Memory B cell (primary cell): ENCODE measurements at places on chromosomes 1 and 21.

DNA sequence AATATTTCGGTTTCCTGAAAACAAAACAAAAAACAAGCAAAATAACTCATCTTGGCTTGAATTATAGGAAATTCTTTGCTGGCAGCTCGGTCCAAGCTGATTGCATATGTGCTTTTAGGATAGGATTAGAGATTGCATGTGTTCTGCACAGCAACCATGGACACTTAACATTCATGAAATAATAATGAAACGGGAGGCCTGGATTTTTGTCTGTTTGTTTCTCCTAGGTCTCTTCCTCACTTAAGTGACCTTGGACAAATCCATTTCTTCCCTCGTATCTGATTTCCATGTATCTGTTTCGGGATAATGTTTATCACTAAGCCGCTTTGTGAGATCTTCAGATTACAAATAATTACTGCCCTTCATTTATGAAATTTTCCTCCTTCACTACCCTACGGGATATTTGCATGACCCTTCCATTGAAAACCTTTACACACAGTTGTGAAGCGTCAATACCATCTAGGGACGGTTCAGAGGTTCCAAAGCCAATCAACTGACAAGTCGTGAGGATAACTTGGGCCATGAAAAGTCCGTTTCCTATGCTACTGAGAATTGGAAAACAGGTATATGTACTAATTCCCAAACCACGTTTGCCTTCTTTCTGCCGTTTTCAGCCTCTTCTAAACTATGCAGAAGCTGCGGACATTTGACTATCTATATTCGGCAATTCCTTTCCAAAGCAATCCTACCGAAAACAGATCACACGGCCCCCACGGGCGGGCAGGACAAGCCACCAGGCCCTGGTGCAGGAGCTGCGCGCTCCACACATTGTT is 1.3 kb upstream of the H3-3A start:
- no peak for DNase-seq

DNA sequence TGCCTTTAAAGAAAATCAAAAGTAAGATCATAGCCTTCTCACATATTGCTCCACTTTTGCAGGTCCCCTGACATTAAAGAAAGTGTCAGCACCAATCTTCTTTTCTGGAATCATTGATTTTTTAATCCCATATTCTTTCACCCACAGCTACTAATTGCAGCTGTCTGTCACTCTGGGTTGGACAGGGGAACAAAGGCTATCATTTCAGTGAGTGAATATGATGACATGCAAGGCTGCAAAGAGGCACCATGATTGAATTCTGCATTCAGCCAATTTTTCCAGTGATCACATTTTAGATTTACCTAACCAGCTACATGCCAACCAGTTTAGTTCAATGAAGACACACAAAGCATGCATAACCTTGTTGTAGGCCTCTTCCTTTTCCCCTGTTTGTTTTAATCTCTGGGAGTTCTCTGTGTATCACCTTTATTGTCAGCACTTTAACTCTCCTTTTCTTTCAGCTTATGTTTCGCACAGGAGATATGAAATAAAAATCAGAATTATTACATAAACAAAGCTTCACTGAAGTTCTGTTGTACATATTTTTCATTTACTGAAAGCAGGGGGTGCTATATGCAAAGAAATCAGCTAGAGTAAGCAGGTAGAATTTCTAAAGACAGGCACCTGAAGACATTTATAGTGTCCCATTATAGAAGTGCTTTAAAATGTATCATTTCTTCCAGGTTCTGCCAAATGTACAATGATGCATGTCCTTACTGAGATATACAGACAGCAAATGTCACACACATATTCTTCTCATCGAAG is 584.8 kb downstream of the PLA2G4A start:
- DNase-seq: no peak

- DNase-seq: no peak
Observed at GRCh38 chr1:178168536-178168935, 74.6 kb downstream of the RASAL2 start.

DNA sequence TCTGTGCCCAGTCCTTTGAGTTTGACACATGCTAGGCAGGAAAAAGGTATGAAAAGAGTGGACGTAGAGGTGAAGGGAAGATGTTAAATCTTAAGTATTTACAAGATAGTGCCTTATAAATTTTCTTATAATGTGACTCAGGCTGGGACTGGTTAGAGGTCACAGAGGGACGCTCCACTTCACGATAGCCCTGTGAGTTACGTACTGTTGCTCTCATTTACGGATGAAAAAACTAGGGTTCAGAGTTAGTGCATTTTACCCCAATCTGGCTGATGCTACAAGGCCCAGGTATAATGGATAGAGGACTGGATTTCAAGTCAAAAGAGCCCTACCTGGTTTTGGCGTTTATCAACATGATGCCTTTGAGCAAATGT is 1.4 kb upstream of the TUT4 start:
- DNase-seq: no peak

DNA sequence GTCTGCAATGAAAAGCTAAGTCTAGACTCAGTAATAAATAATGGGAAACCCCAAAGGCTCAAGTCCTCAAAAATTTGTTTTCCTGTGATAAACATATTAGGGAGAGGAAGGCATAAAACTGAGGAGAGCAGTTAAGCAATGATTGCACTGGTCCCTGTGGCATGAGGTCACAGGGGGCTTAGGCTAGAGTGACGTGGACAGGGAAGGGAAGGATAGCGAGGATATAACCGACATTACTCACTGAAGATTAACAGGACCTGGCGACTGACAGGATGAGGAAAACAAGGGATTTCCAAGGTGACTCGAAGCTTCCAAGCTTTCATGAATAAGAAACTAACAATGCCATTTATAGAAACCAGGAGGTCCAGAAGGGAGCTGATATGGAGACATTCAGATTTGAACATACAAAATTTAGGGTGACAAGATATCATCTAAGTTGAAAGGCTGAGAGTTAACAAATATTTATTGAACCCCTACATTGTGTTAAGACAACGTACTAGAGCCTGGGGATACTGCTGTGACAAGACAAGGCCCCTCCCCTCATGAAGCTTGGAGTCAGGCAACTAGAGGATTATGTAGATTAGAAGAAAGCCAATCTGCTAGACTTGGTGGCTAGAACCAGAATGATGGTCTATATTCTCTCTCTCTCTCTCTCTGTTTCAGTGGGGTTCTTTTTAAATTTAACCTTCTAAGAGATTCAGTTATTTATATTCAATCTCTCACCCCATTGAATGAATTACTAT is 33.2 kb upstream of the PKN2 start:
- no peak for DNase-seq

- DNase-seq: no peak
Observed at GRCh38 chr21:38277501-38278131, 20.8 kb downstream of the KCNJ15 start.

DNA sequence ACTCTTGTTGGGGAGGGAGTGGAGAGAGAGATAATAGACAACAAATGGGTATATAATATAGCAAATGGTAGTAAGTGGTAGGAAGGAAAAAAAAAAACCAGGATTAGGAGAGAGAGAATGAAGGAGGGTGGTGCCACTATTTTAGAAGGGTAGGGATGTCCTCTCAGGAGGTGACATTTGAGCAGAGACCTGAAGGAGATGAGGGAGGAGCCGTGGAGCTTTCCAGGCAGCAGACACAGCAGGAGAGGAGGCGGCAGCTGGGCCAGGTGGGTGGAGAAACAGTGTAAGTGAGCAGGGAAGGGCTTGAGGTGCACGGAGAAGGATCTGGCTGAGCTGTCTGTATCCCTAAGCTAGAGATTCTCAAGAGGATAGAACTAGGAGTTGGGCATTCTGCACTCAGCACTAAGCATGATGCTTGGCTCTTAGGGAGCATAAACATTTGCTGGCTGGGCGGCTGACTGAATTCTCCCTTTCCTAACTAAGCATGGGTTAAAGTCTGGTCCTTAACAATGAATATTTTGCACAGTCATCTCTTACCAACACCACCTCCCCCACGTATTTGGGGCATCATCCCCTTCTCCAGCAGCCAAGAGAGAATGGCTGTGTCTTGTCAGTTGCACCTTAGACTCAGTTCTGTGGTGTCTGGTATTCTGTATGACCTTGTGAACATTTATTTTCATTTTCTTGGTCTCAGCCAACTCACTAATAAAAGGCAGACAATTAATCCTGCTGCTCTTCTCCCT is 27.6 kb upstream of the SARS1 start:
- no peak for DNase-seq

DNA sequence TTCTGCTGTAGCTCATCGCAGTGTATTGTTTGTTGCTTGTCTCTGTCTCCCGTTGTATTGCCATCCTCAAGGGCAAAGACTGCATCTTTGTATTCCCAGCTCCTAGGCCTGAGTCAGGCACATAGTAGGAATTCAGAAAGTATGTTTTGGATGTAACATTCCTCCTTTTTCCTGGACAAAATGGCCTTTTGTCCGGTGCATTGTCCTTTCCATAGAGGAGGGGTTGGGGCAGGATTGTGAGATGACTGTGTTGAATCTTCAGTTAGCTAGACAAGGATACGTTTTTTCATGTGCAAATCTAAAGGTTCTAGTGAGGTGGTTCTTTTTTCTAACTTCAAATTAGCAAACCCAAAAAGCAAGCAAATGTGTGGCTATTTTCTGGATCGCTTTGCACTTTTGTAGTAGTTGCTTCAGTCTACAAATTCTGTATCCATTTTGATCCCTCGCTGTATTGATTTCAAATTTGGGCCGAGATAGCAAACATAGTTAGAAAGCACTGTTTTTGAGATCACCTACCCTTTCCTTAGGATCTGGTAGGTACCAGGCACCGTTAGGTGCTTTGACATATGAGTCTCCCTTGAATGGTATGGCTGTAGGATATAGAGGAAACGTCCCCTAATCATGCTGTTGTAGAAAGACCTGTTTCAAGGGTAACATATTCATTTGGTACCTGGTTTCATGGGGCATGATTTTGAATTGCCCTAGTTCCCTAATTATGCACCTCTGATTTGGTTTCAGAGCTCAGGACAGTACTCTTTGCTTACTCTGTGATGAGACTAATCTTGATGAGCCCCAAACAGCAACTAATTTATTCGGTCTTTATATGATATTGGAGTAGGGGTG is 1.2 kb downstream of the PPP1R8 start:
- DNase-seq: no peak

DNA sequence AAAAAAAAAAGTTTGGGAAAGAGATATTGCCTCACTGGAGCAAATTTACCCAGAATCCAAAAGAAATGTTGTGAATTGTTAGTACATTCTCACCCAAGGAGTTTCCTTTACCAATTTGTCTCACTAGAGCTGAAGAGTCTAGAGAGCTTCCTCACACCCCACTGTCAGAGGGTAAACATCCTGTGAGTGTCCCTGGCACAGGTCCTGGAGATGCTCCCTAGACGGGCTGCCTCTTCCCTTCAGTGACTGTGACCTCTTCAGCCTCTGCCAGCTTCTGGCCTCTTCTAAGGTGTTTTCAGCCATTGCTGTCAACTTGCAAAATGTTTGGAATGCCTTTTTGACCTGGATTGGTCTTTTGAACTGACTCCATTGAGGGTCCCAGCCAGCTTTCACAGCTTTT is 159.4 kb downstream of the DHRS3 start:
- DNase-seq: no peak

GRCh38 chr1:177558372-177558771 is 387.6 kb downstream of the BRINP2 start:
- no peak for DNase-seq

GRCh38 chr1:150521196-150521968 is 5.8 kb downstream of the FALEC start:
- no peak for DNase-seq

DNA sequence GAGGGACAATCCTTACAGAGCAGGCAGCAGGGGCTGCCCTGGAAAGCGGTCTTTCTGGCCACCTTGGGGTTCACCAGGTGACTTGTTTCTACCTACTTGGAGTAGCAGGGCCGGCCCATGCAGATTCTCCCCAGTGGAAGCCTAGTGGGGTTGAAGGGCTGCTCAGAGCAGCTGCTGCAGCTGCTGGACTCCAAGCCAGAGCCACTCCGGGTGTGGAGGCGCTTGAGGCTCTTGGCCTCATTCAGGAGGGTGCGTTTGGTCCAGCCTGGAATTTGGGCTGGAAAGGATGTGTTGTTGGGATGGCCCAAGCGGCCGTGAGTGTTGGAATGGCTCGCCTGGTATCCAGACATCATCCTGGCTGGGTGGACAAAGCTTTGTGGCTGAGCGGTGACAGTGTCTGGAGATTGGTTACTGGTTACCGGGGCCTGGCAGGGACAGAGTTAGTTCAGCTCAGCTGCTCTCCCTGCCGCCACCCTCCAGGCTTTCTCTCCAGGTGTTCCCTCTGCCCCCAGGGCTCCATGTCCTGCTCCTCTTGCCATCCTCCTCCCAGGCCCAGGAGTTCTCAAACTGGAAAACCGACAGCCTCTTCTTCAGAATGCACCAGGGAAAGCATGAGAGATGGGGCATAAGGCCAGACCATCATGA is 14.2 kb upstream of the HSPG2 start:
- DNase-seq: no peak

GRCh38 chr1:159532922-159533321 is 2.9 kb downstream of the OR10J5 start:
- no peak for DNase-seq

DNA sequence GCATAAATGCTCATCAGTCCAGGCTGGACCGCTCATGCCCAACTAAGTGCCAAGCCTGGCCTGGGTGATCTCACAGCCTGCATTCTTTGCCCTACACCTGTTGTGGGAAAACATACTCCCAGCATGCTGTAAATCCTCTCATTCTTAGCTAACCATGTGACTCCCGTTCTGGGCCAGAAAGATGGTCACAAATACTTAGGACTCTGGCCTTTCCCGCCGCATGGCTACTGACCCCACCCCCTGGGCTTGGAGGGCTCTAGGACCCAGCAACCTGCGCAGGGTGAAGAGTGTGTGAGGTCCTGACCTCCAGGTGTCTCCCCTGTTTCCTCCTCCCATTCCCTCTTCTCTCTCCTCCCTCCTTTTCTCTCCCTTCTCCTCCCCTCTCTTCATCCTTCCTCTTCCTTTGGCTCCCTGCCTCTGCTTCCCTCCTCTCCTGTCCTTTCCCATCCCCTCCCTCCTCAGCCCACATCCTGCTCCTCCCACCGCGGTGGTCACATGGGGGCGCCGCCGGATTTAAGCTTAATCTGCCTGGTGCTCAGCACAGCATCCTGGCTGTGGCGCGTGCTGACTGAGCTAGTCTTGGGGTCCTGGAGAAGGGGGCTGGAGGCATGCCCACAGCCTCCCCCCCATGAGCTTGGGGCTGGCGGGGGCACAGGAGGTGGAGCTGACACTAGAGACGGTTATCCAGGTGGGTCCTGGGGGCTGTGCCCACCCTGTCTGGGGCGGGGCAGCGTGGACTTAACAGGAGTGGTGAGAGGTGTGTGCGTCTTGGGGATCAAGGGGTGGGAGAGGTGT is at the start of gene CROCC:
Gene CROCC, plus strand, starts transcription at position 541 of the 795 bp plus-strand sequence. Its CDS starts 88 bp downstream, at position 629.
- DNase-seq: no peak

DNA sequence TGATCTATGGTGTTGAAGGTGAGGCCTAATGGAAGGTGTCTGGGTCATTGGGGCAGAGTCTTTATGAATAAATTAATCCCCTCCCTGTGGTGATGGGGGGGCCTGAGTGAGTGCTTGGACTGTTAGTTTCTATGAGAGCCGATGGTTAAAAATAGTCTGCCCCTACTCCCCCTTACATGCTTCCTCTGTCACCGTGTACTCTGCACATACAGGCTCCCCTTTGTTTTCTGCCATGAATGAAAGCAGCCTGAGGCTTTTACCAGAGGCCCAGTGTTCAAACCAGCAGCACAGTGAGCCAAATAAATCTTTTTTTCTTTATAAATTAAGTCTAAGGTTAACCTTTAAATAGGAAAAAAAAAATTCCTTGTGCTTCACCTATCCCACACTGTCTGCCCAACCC is 657.0 kb downstream of the AMY1C start:
- DNase-seq: no peak
